ENCODE measurements at places on chromosomes 7 and 10.

- no peak for DNase-seq
Measured at GRCh38 chr10:110368556-110368955, 63.8 kb upstream of the SMNDC1 start.

GRCh38 chr10:111101796-111102195 is 25.0 kb downstream of the ADRA2A start:
- no peak for DNase-seq

DNA sequence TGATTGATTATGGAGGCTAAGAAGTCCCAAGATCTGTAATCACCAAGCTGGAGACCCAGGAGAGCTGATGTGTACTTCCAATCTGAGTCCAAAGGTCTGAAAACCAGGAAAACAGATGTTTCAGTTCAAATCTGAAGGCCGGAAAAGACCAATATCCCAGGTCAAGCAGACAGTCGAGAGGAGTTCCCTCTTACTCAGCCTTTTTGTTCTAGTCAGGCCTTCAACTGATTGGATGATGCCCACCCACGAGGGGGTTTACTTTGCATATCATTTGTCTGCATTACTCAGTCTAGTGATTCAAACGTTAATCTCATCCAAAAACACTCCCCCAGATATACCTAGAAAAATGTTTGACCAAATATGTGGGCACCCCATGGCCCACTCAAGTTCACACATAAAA is 7.4 kb upstream of the ARID5B start:
- no peak for DNase-seq

- peak; percentile 96 for DNase-seq
Measured at GRCh38 chr7:78149787-78150186, 351.2 kb downstream of the PHTF2 start.

DNA sequence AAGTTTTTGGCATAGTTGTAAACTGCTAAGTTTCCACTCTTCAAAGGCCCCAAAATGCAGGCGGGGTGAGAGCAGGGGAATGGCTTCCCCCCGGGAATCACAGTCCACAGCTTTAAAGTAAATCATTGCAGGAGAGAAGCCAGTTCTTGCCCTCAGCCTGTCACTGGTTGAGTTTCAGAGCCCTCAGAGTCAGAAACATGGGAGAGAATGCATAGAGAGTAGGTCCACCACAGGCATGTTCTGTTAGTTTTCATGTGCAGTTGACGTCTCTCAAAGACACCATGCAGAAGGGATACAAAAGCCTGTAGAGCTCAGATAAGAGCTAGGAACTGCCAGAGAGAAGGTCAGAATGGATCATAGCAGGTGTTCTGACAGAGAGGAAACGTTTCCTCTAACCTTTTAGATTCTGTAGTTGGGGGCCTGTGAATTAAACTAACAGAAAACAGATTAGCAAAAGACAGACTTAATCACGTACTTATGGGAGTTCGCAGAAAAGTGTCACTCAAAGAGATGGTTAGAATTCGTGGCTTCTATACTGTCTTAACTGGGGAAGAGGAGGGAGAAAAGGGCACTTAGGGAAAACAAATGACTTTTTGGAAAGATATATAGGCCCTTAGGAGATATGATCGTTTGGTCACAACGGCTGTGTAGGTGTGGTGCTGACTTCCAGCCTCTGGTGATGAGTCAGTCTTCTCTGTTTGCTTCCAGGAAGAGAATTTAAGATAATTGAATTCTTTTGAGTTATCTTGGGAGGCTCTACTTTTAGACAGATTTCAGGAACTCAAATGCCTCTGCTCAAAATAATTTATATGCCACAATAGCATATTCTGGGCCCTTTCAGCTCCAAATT is 48.0 kb upstream of the MSRB2 start:
- DNase-seq, result no peak

DNA sequence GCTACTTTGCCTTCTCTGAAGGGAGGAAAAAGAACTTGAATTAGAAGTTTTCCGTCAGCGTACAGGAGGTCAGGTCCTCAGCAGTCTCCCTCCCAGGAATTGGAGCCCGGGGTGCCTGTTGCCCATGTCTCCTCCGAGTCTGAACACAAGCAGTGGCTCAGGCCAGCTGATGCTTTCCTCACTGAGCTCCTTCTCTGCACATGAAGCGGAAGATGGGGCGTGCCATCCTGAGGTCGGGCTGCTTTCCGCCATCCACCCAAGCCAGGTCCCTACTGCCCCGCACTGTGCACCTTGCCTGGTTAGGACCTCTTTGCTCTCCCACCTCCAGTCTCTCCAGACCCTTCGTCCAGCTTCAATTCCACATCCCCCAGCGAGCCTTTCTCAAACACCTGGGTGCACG is 237.5 kb downstream of the CELF2 start:
- no peak for DNase-seq

- no peak for DNase-seq
Measured at GRCh38 chr10:22466763-22467334, 121.6 kb downstream of the SPAG6 start.

DNA sequence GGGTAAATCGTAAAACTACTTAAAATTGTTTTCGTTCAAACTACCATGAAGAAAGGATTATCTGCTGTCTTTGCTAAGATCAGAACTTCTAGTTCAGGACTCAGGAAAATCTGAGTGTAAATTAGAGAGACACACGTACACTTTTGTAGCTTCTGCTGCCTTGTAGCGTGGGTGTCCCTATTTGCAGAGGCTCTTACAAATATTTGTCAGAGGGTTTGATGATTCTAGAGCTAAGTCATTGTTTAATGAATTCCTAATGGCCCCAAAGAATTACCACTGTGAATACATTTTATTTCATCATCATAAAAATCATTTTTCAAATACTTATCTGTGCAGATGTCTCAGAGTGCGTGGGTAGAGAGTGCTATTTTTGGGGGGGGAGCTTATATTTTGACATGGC is 314.9 kb downstream of the LRMDA start:
- DNase-seq, result no peak

DNA sequence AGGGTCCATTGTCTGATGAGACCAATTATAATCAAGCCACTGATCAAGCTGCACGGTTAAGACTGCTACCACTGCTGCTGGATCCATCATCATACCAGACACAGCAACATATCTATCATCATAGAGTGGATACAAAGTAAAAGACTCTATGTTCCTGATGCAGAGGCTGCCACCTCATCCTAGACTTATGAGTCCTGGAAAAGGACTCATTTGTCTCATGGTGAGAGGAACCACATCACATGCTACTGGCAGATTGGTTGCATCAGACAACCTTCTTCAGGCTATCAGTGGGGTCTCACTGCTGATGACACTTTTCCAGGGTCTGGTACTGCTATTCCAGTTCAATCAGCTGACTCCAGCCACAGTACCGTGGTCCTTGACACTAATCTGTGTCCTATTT is 79.0 kb downstream of the ABI1 start:
- DNase-seq, result no peak

GRCh38 chr10:31929261-31930022 is 811 bp upstream of the ARHGAP12 start:
- DNase-seq, result no peak

DNA sequence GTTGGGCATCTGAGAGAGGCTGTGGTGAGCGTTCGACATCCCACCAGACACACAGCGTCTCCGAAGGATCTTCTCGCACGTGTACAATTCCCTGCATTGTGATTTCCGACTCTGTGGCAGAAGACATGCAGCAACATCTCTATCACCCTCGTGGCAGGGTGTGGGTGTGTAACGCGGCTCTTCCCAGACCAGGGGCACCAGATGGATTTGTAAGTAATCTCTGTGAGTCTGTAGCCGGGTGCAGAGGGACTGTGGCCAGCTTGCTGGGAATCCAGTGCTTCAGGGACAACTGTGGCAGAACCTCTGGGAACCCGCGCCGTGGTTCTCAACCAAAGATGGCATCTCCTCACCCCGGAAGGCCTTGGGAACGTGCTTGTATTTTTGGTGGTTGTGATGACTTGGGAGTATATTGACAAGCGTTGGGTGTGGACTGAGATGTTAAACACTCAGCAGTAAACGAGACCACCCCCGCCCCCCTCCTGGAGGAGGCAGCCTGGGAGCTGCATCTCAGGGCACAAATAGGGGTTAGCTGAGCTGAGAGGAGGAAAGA is 21.2 kb downstream of the FOXL3 start:
- DNase-seq, result no peak

DNA sequence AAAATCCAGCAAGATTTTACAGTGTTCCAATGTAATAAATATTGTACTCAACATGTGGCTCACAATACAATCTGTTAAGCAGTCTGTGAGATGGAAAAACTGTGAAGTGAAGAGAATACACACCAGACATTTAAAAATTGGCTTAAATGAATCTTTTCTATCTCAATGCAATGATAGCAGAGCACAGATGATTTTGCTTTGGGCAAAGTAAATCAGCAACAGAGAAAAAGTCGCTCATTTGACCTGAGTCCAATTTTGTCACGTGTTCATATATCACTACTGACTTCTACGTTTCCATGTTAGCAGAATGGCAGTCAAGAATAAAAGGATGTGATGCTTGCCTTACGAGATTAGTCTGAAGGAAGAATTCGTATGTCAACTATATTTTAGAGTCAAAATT is 506.7 kb downstream of the POM121L12 start:
- no peak for DNase-seq

GRCh38 chr7:111591-111990 is 80.8 kb upstream of the FAM20C start:
- DNase-seq, result no peak

DNA sequence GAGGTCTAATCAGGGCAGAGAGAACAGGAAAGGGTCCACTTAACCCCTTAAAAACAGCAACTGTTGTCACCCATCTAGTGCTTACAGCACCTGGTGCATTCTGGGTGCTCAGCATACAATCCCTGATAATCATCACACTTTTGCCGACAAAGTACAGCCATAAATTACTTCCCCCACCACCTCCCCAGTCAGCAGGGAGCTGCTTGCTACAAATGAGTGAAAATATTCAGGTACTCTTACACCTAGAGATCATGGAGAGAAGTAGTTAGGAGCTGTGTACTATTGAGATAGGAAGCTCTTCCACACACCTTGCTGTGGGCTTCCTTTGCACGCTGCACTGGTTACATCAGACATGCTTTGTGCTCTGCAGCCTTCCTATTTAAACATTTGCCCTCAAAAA is 723.5 kb upstream of the GALNT17 start:
- DNase-seq, result no peak

GRCh38 chr10:4279655-4280054 is 494.6 kb upstream of the KLF6 start:
- DNase-seq, result no peak

GRCh38 chr7:21966271-21966670 is 20.6 kb upstream of the CDCA7L start:
- no peak for DNase-seq

Measured in NCI-H524 treated with DMSO at 0.1 percent for 48 hours (cell line).